ENCODE measurements at places on chromosomes 6 and 20.

GRCh38 chr20:16624106-16624505 is 50.9 kb upstream of the KIF16B start:
- no peak for DNase-seq

DNA sequence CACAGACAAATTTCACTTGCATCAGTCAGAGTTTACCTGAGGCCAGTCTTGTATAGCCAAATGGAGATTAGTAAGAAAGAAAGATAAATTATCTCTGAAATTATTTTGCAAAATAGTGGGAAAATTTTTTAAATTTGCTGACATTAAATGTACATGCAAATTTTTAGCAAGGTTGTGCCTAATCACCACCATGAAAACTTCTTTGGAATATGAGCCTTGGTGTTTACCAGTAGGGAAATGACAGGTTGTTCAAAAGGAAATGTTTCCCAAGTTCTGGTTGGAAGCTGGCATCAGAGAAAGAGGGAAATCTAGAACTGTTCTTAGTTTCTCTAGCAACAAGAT is 34.4 kb upstream of the LOC128125822 start:
- no peak for DNase-seq

- no peak for DNase-seq
Observed at GRCh38 chr6:120108061-120108795, 758.7 kb upstream of the MAN1A1 start.

DNA sequence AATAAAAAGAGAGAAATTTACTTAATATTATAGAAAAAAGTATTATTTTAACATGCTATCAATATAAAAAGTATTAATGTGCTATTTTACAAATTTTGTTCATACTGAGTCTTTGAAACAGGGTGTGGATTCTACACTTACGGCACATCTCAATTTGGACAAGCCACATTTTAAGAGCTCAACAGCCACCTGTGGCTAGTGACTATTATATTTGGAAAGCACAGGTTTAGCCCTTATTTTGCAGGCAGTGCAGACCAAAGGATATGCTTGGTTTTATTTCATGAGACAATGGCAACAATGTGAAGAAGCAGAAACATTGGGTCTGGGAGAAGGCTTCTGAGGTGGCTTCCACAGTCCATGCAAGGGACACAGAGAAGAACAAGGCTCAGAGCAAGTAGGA is 74.6 kb downstream of the BACH2 start:
- DNase-seq, result no peak

DNA sequence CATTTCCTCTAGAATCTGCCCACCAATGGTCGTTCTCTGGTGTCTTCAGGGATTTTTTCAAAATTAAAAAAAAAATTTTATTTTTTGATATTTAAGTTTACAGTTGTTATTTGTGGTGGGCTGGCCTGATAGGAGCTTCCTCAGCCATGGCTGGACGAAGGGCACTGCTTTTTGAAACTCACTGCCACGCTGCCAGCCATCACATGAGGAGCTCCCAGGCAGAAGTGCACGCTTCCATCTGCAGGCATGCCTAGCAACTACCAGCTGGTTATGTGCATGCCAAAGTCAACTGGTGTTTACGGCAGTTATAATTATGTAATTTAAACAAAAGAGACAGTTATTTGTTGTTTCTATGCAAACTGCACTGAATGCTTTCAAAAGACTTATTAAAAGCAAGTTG is 105.1 kb downstream of the IRF4 start:
- no peak for DNase-seq

- DNase-seq, result no peak
Observed at GRCh38 chr6:108222504-108222903, 38.3 kb downstream of the SNX3 start.

- DNase-seq, result no peak
Observed at GRCh38 chr6:139436200-139436956, 61.9 kb upstream of the CITED2 start.

DNA sequence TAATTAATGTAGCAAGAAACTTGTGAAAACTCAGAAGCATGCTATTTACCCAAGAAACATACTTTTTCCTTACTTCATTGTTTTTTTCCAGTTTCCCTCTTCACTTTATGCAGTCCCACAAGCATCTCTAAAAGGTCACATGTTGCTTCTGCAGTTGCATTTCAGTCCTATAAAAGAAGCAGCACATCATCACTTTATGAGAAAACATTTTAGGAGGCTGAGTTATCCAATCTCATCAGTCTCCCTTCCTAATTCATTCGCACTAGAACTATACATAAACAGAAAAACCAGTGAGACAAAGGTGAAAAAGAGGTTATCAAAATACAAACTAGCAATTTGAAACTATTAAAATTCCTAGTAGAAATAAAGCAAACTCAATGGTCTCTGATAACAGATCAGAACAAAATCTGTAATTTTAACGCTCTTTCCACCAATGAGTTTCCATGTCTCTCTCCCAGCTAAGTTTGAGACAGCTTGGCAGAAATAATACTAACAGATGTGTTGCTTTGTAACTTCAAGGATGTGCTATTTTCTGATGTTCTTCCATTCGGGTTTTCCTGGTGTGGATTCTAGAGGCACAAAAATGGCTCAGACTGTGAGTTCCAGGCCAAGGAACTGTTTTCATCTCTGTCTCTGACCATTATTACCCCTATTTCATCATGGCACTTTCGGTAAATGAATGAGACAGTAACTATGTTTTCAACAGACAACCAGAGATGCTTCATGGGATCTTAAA is 48.4 kb downstream of the ZHX3 start:
- DNase-seq, result no peak

Data from activated B cell treated with CpG ODN at 0.5 μM for 24 hours (primary cell).